NAMALWA (cell line): ENCODE measurements at places on chromosomes 3 and 15.

DNA sequence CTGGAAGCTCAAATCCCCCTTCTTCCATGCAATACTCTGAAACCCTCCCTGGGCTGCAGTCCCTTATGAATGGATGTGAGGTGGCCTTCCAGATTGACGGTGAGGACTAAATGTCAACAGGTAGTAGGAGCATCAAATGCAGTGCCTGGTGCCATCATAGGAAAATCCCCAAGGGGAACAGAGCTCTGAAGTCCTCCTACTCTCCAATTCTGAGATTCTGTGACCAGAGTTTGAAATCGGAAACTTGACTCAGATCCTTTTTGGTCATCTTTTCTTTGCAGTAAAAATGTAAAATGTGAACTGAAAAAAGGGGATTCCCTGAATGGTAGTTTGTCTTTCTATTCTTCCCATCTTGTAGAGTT, 68.8 kb upstream of the TJP1 start:
- DNase-seq: no peak

- no peak for DNase-seq
Measured at GRCh38 chr3:135033737-135034136, 238.7 kb downstream of the EPHB1 start.

- no peak for DNase-seq
Measured at GRCh38 chr3:161991901-161992540, 495.4 kb downstream of the OTOL1 start.

DNA sequence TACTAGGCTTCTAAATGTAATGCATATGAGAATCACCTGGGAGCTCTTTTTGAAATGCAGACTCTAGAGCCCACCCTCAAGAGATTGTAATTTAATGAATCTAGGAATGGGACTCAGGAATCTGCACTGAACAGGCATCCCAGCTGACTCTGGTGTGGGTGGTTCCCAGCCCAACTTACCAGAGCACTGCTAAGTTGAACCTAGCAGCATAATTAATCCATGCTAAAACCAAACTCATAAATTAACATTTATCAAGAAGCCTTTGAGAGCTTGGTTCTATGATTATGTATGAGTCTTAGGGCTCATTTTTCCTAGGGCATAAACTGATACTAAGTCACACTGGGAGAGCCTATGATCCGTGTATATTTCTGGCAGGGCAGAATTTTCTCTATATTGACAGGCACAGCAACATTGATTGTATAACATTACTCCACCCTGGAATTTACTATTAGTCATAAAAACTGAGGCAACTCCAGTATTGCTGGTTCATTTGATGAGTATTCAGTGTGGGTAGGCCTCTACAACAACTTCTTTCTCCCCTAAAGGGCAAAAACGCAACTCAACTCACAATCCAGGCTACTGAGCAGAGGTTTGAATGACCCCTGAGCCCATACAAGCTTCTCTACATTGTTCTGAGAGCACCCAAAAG, 10.7 kb upstream of the CSTA start:
- DNase-seq: no peak

DNA sequence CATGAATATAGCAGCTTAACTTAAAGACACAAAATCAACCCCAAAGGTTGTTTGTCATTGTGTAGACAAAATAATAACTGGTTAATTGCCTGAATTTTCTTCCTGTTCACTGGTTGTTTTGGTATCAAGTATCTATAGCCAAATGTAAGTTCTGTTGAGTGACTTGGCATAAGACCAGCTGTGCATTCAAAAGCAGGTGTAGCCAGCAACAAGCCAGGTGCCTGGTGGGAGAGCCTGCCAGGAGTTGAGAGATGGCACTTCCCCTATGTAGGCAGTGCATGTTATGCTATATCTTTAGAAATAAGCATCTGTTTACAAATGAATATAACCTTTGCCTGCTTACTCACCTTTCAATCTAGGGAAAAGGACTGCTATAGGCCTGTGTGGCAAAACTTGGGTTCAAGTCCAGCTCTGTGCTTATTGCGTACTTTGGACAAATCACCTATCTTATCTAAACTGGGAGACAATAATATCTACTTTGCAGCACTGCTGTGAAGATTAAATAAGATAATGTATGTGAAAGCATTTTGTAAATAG, 84.9 kb upstream of the TBL1XR1 start:
- peak; percentile 72 for DNase-seq

- no peak for DNase-seq
Measured at GRCh38 chr3:63877737-63878393, 14.2 kb downstream of the ATXN7 start.

DNA sequence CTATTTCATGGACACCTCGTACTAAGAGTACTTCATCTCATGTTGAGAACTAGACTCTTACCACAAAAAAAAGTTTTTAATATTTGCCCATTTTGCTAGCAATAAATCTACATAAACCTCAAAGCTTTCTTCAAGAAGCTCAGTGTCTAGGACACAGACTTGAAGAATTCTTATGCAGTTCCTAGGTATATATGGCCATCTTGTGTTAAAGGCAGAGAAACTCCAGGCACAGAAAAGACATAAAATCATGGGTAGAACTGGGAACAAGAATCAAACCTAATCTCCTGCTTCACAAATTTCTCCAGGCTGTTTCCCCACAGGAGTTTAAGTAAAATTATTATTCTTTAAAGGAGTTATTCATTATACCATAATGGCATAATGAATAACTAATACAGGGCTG, 4.4 kb downstream of the MBD4 start:
- peak; percentile 33 for DNase-seq

DNA sequence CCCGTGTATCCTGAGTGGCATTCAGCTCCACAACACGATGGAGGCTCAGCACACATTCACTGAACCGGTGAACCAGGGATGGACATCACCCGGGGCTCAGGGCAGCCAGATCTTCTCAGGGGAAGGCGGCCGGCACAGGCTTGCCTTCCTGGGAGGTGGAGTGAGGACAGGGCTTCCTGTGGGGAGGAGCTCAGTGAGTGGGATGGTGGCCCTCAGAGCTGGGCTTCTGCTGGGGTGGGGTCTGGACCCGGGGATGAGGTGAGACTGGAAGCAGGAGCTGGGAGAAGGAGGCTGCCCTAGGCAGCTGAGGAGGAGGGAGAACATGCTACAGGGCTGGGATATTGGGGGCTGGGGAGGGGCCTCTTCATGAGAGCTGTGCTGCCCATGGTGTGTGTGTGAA, 58.5 kb upstream of the PRR23E start:
- DNase-seq: no peak

- DNase-seq: no peak
Measured at GRCh38 chr3:136428167-136428566, 178.0 kb downstream of the PCCB start.

DNA sequence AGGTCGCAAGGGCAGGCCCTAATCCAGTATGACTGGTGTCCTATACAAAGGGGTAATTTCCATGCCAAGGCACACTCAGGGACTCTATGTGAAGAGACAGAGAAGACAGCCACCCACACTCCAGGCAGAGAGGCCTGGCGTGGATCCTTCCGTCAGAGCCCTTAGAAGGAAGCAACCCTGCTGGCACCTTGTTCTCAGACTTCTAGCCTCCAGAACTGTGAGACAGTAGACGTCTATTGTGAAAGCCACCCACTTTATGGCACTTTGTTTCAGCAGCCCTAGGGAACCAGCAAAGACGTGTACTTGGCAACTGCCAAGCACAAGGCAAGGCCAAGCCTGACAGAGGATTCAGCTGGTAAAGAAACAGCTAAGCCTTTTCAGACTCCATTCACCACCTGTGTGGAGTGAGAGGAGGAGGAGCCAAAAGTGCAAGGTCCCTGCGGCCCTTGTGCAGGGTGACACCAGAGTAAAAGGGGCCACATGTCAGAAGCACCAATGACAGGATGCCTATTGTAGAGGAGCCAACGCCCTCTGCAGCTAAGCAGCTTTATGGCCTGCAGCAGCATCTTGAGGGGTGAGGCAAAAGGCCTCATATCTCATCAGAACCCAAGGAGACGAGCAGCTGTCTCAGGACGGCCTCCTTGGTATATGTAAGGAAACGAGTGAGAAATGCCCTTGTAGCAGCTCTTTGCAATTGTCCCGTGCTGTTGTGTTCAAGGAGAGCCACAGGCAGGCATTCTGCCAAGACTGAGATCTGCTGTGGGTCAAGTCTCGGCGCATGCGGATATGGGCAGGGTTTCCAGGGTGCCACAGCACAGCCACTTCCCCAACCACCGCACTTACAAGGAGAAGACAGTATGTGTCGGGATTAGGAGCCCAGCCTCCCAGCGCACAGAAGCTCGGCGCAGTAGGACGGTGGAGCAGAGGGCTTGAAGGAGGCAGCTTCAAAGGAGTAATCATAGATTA, 121.5 kb upstream of the LIPC start:
- no peak for DNase-seq

DNA sequence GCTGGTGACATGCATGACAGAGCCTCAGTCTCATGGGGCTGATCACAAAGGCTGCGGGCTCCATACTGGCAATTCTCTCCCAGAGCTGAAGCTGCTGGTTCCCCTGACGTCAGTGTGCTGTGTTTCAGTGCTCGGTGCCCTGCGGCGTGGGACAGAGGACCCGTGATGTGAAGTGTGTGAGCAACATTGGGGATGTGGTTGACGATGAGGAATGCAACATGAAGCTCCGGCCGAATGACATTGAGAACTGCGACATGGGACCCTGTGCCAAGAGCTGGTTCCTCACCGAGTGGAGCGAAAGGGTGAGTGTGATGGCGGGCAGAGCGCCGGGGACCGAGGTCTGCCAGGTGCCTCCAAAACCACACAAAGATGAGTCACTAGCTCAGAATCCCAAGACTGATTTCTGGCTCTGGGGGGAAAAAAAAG, 62.0 kb upstream of the NR2E3 start:
- DNase-seq: no peak

DNA sequence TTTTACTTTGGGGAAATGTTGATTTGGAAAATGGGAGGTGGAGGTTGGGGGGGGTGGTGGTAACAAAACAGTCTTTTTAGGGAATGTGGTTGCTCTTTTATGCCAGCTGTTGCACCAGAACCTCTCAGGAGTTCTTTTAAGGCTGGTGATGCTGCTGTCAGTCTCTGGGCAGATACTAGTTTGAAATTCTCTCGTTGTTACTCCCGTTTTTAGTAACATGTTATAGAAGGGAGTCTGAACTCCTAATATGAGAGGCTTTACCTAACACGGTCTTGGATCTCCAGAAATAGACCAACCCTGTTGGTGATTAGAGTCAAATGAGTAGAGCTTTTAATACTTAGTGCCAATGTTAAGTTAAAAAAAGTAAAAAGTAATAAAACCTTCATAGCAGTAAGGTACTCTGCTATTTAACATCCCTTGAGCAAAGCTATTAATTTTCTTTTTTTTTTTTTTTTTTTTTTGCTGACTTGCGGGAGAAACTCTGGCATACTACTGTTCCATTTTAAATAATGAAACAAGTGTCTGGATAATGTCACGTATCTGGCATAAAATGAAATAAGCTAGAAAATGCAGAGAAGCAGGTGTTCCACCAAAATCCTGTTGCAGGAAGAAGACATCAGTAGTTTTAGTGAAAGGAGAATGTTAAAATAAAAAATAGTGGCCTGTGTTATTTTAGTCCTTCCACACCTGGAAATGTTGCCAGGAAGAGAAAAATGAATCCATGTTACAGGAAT, 156.7 kb downstream of the CACNA1D start:
- DNase-seq: no peak

DNA sequence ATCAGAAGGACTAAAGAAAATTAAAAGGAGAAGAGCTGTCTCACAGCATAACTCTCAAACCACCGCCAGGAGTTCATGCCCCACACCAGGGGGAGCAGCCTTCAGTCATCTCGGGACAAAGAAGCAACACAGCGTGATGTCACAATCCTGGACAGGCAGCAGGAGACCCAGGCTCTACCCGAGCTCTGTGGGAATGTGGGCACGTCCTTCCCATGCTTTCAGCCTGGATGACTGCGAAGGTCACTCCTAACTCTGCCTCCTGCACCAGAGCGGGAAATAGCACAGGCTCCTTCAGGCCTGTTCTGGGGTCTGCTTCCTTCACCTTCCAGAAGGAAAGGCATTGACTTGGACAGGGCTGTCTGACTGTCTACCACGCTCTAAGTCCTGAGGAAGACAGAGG, 31.3 kb downstream of the NOX5 start:
- DNase-seq: no peak

GRCh38 chr3:64240396-64240795, 15.1 kb upstream of the PRICKLE2 start:
- no peak for DNase-seq

GRCh38 chr3:194640829-194641228, 7.6 kb upstream of the TMEM44 start:
- peak; percentile 72 for DNase-seq

- DNase-seq: no peak
Measured at GRCh38 chr3:21876782-21877181, 125.8 kb upstream of the ZNF385D start.

GRCh38 chr3:124352149-124352539, 360.2 kb upstream of the ROPN1 start:
- no peak for DNase-seq

- no peak for DNase-seq
Measured at GRCh38 chr3:72942427-72942826, 54.2 kb upstream of the PPP4R2 start.

GRCh38 chr3:168596175-168596823, 500.6 kb upstream of the GOLIM4 start:
- DNase-seq: no peak

DNA sequence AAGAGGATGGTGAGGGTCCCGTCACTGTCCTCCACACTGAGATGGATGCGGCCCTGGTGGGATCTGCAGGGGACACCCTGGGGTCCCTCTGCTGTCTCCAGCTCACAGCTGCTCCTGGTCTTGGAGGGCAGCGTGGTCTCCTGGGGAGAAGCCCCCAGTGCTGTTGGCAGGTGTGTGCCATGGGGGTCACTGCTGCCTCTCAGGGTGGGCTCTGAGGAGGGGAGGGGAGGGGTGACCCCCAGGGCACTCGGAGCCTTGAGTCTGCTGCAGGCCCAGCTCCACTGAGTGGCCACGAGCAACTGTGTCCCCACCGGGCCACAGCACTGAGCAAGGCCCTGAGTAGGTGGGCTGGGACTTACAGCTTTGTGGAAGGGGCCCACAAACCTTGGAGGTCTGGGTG, 34.7 kb downstream of the KLHL25 start:
- no peak for DNase-seq

DNA sequence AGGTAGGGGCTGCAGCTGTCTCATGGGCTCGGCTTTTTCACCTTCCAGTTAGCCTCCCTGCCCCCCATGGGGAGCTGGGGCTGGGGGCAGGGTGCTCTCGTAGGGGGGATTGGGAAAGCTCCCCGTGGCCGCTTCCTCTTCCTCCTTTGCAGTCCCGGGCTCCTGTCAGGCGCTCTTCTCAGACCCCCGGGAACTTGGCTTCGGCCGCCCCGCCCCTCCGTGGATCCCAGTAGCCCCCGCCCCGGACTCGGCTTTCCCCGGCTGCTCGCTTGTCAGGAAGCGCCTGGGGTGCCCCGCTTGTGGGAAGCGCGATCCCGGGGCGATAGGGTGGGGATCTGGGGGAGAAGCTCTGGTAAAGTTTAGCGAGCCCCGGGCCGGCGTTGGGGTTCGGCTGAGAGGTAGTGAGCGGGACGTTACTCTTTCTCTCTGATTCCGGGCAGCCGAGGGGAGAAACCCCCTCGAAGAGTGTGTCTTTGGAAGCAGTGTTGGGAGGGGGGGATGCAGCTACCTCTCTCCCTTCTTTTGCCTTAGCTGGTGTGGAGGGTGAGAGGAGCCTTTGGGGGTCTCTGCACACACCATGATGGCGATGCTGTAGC, 611 bp downstream of the PIAS1 start:
- DNase-seq: no peak
